Occipital lobe (tissue), 3 donors: ENCODE measurements at places on chromosomes 16 and 17. TPM values are rescaled to one million over a fixed set of nuclear protein-coding genes. Genes with fewer than 3 reads are reported as not detected.

GRCh38 chr17:17839791-17840707 is 3.3 kb upstream of the SREBF1 start:
- DNase-seq = peak; percentile 87

DNA sequence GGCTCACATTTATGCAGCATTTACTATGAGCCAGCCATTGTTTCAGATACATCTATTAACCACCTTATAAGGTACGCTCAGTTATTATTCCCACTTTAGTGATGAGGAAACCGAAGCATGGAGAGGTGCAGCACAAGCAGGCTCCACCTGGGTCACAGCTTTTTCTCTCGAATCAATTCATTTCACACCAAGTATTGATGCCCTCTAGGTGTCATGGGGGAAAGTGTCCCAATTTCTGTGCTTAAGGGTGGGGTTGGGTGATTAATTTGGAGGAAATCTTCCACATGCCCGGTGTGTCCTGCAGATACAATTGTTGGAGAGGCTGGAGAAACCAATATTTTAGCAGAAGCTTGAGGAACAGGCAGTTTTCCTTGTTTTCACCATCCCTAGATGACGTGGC is 62.7 kb upstream of the DNAJA2 start:
- DNase-seq = no peak

GRCh38 chr16:56137269-56137668 is 54.0 kb upstream of the GNAO1 start:
- DNase-seq = no peak

DNA sequence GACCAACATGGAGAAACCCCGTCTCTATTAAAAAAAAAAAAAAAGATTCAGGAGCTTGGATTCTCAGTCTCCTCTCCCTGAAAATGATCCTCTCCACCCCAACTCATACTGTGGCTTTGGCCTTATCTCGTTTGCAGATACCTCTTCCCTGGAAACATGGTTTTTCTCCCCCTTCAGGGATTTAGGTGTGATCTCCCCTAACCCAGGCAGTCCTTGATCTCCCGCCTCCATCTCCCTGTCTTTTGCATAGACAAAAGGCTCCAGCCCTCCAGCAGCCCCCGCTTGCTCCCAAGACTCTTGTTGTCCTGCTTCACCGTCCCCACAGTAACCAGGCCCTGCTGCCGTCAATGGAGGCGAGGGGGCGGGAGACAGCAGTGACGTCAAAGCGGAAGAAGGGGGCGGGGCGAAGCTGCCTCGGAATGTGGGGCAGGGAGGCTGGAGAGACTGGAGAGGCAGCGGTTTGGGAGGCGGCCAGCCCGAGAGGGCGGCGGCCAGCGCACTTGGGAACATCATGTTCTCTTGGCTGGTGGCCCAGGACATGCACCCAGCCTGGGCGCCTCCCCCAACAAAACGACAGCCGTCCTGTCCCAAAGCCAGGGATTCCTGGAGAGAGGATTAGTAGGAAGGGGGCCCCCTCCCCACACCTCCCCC is 1.9 kb upstream of the PER1 start:
- DNase-seq = peak; percentile 98

GRCh38 chr16:630815-631405 is at the start of gene WFIKKN1:
WFIKKN1 (plus strand) TSS chr16:630985; CDS start chr16:631254, 269 bp downstream.
- no peak for DNase-seq

- DNase-seq = no peak
Measured at GRCh38 chr17:19313746-19314651, 48.5 kb downstream of the B9D1 start.

- no peak for DNase-seq
Measured at GRCh38 chr17:78839235-78839761, 1.3 kb downstream of the USP36 start.

The KRTAP9-8 gene
- not detected for total RNA-seq
